Kidney glomerular epithelial cell (primary cell): ENCODE measurements at places on chromosomes 7 and 10.
A peak's percentile ranks its signal among the peaks of the same experiment; 100 is the strongest.

DNA sequence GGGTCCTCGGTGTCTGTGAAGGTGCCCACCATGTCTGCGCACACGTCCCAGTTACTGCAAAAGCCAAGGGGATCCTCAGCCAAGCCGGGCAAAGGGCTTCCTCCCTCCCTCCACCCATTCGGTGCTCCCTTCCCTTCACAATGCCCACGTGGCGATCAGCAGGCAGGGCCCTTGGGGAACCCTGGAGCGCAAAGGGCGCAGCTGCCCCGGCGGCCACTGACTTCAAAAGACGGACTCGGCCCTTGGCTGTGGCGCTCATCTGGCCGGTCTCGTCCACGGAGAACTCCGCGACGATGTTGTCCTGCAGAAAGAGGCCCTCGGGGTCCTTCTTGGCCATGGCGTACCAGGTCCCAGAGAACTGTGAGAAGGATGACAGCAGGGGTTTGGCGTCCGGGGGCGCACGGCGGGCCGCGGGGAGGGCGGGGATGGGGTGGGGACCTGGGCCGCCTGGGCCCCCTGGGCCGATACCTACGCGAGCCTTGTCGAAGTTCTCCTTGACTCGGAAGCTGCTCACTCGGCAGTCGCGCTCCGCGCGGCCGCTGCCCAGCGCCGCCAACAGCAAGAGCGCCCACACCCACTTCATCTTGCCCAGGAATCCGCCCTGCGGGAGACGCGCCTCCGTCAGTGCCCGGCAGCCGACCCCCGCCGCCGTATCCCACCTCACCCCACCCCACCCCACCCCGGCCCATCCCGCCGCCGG is 439 bp downstream of the RBP4 start:
- DNase-seq: no peak

DNA sequence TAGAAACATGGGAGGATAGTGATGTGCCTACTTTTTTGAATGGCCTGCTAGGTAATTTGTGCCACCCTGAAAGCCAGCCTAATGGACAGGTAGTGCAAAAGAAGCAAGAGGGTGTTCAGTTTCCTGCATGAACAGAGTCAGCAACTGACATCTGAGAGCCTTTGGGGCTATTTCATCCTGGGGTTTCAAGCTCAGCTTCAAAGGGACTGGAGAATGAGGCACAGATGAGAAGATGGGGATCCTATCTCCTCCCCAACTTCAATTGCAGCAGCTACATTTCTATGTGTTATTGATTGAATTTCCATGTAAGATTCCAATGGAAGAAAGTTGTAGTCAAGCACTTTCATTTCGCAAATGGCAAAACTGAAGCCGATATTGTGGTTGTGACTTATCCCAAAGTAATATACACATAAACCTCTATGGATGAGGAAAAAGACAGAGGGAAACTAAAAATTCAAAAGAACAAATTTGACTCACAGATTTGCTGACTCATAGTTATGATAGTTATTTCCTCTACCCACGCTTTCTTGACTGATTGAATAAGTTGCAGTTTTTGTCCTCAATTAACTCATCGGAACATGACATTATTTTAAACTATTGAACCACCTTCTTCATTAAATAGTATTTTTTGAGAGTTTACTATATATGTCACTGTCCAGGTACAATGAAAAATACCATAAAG is 42.6 kb upstream of the NRP1 start:
- DNase-seq: peak; percentile 27

GRCh38 chr10:35707642-35708425 is 65.7 kb upstream of the FZD8 start:
- peak; percentile 16 for DNase-seq

DNA sequence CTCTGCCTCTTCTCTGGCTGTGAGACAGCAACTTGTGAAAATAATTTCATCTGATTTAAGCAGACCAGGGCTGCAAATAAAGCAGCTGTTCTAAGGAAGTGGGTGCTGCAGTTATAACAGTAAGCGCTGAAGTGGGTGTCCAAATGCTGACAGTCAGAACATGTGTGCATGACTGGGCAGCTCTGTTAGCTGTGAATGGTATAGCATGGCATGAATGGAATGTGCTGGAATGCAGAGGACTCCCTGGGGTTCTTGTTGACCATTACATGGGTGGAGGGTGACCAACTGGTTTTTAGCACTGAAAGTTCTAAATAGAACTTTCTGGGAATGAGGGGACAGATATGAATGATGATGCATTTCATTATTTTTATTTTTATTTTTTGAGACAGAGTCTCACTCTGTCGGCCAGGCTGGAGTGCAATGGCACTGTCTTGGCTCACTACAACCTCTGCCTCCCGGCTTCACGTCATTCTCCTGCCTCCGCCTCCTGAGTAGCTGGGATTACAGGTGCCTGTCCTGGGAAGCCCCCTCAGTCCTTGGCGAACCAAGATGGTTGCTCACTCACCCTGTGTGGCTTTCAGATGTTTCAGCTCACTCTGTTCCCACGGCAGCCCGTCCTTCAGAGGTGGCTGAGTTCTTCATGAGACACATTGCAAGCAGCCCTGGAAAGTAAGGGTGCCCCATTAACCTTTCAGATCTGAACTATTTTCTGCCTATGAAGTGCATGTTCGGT is 319.8 kb upstream of the PHYHIPL start:
- DNase-seq: peak; percentile 96

GRCh38 chr7:130529417-130529816 is 37.5 kb downstream of the MEST start:
- no peak for DNase-seq

GRCh38 chr10:113386005-113386404 is 166.8 kb upstream of the HABP2 start:
- DNase-seq: no peak

GRCh38 chr10:85510682-85511081 is 855.9 kb downstream of the GRID1 start:
- DNase-seq: no peak
